ENCODE measurements at places on chromosomes 5 and 9.

- DNase-seq, result no peak
Observed at GRCh38 chr5:145470396-145470979, 364.7 kb downstream of the PRELID2 start.

DNA sequence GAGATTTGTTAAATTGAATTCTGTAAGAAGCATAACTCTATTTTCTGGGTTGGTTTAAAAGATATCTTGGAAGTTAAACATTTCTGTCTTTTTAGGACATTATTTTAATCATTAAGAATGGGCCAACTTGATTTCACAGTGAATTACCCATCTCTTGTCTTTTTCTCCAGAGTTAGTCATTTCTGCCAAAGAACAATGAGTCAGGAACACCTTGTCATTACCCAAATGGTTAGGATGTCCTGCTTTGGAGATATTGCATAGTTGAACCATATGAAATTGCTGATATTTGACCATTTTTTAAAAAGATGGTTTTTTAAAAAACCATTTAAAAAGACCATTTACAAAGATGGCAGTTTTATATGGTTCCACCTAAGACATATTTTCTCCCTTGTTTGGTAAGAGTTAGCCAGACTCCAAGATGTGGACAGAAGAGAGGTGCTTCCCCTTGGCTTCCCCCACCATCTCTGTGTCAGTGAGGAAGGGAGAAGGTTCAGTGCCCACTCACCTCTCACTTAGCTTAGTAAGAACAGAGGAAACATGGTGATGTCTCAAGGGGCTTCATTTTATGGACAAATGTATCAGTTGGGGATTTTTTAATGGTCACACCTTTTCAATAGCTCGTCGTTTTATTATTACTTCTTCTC is 103.0 kb downstream of the PCSK1 start:
- no peak for DNase-seq

GRCh38 chr5:173883347-173883924 is 4.7 kb upstream of the CPEB4 start:
- DNase-seq, result no peak

GRCh38 chr5:56360816-56361215 is 127.7 kb upstream of the ANKRD55 start:
- DNase-seq, result no peak

DNA sequence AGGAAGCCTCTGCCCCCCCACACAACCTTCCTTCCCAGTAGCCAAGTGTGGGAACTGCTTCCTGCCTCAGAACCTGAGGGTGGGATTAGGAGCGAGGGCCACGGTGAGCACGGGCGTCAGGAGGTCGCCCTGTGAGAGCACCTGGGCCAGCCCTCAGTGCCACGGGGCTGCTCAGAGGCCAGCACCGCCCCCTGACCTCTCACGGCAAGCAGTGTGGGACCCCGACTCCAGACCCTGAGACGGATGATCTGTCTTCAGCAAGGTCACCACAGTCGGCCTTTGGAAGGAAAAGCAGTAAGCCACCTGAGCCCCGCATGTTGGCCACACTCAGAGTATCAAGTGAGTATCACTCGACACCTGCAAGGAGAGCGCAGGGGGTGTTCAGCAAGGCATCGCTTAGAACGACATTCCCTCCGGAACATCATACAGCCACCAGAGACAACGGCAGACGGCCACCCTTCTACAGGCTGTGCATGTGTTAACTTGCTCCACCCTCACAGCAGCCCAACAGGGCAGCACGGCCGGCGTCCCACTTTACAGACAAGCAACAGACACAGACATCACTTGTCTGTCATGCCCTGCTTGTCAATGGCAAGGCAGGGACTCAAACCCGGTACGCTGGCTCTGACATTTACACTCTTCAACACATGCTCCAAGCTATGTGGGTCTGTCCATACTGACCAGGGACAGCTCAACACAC is 50.2 kb downstream of the IPPK start:
- no peak for DNase-seq

GRCh38 chr5:180102636-180103035 is 31.1 kb upstream of the RNF130 start:
- DNase-seq, result no peak

DNA sequence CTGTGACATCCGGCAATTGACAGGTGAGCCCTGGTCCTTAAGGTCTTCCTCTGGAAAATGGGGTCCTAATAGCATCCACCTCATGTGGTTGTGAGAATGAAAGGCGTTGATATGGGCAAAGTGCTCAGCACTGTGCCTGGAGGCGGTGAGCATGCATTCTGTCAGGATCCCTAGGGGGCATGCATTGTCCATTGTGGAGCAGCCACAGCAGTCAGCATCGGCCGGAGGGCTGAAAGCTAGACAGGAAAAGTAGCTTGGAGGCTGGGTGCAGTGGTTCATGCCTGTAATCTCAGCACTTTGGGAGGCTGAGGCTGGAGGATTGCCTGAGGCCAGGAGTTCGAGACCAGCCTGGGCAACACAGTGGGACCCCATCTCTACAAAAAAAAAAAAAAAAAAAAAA is 122.2 kb downstream of the LHX2 start:
- no peak for DNase-seq

GRCh38 chr9:21904371-21904770 is 89.8 kb downstream of the CDKN2A start:
- DNase-seq, result no peak

Data from NCI-H1930 (cell line).